NCI-H1417 (cell line): ENCODE measurements at places on chromosomes 3 and 15.
A peak's percentile ranks its signal among the peaks of the same experiment; 100 is the strongest.

GRCh38 chr15:78422571-78423340 is 15.3 kb upstream of the IREB2 start:
- DNase-seq: peak; percentile 85

- DNase-seq: no peak
Measured at GRCh38 chr3:15305359-15305844, 27.0 kb downstream of the SH3BP5 start.

GRCh38 chr3:120429921-120430361 is 20.9 kb downstream of the FSTL1 start:
- DNase-seq: no peak

GRCh38 chr15:95302809-95303208 is 1027.7 kb upstream of the NR2F2 start:
- no peak for DNase-seq

DNA sequence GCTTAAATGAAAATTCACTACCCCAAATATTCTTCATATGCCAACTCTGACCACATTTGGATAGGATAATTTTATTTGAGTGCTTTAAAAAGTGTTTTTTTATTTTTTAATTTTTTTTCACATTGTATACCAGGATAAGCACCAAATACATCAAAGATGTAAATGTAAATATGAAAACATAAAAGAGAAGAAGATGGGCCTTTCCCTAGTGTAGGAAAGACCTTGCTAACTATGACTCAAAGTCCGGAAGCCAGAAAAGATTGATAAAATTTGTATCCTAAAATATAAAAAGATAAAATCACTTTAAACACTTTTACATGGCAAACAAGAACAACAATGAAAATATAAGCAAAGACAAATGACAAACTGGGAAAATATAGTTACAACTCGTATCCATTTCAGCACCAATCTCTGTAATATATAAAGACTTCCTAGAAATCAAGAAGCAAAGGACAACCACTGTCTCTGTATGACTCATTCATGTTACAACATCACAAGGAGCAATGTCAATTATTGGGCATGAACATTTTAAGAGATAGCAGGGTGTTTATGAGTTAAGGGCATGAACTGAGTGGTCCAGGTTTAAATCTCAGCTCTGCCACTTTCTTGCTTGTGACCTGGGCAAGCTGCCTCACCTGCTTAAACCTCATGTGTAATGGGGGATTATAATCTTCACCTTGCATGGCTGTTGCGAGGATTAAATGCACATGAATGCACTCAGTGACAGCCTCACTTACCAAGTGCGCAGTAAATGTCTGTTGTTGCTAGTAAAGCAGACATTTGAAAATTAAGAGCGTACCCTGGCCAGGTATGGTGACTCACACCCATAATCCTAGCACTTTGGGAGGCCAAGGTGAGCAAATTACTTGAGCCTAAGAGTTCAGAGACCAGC is 25.3 kb upstream of the ARHGEF3 start:
- no peak for DNase-seq

- DNase-seq: no peak
Measured at GRCh38 chr15:100053474-100054121, 288.2 kb downstream of the ADAMTS17 start.

DNA sequence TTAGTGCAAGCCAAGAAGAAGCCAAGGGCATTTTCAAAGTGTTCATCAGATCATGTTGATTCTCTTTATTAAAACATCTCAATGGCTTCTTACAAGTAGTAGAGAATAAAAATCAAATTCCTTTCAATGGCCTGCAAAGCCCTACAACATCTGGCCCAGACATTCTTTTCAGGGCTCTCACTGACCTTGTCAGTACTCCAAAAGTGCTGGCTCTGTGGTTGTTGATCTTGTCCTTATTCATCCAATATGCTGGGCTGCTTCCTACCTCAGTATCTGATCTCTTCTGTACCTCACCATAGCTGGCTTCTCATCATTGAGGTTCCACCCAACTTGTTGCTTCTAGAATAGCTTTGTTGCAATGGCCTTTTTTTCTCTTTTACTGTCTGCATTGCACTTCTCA is 74.0 kb upstream of the SAMMSON start:
- no peak for DNase-seq
